ENCODE measurements at places on chromosomes 3 and 15. TPM values are rescaled to one million over a fixed set of nuclear protein-coding genes. Genes with fewer than 3 reads are reported as not detected.

DNA sequence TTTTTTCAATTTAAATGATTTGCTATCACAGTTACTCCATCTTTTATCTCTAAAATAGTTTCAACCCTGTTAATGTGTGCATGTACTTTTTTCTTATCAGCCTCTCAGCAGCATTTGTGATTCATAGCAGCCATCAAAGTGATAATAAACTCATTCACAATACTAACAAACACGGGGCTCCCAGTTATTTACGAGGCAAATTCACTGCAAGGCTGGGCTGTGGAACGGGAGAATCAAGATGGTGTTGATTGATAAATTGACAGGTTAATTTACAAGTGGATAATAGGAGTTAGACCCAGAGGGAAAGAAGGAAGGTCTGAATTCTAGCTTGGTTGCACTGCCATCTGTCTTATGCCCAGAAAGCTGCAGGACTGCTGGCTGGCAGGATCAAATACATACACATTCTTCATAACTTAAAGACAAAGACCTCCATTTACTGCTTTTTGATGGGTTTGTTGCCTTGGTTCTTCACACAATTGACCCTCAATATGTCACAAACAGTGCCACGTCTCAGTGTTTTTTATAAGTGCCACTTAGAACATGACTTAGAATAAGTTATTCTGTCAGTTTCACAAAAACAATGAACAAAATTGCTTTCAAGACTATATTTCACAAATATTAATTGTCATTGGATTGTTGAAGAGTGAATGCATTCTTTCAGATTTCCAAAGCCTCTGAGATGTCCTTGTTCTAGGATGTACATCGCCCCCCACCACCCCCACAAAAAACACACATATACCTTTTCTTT, 562.8 kb downstream of the NR2F2 start:
- DNase-seq: no peak

DNA sequence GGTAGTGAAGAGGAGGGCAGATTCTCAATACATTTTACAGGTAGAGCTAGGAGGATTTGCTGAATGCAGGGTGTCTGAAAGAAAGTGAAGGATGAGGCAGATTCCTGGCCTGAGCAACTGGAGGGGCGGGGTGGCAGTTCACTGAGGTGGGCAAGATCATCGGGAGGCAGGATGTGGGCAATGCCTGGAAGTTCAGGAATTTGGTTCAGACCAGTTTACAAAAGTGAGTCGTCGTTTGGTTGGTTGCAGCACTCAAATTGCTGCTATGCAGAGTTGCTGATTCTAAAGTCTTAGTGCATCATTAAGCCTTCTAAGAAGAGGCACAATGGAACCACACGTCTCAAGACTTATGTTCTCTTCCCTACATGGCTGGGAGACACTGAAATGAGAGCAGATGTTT, 134.0 kb downstream of the MFSD1 start:
- DNase-seq: no peak

DNA sequence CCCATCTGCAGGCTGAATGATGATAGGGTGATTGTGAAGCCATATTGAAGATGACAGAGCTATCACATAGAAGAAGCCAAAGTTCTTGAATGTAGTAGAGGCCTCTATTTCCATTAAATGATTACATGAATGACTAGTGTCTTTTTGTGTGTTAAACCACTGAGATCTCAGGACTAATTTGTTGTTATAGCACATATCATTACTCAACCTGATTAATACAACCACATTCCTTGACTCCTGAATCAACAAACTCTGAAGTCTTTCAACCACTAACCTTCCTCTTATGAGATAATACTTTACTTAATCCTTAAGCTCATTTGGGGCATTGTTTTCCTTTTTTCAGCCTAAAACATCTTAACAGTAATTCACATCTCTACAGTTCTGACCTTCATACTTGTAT, 564.5 kb upstream of the ADAMTS9 start:
- DNase-seq: no peak

DNA sequence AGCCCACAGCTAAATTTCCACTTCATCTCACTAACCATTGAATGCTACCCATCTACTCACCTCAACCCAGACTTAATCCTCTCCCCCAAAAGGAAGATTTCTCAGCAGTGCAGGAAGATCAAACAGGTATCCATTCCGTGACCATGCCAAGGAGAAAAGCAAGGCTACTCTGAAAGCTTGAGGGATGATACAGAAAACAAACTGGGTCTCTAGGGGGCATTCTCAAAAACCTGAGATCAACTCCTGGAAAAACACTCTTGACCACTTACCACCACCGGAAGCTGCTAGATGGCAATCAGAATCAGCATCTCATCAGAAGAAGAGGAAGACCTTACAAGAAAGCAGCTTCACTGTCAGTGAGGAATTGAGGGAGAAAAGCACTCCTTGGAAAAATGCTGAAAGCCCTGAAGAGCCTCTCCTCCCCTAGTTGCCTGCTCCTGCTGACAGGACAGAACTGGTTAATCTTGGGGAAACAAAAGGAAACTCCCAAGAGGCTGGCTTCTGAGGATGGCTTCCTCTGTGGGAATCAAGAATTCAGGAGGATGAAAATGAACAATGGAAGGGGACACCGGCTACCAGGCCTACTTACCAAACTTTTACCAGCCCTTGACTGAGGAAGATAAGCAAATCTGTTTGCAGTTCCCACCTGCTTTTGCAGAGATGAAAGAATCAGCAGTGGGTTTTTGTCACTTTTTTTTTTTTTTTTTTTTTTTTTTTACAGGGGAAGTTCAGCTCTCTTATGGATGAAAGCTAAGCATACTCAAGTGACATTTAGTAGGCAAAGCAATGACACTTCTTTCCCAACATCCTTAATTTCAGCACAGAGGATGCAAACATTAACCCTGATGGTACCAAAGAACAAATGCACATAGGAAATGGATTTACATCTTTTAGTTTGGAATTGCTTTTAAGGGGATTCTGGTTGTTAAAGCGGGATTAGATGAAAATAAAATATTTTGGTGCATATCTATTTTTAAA, at the start of gene ATP8B4:
TSS of gene ATP8B4 (minus strand) at position 171 of the 978 bp plus-strand sequence. CDS start 12,267 bp downstream, outside the sequence.
- no peak for DNase-seq

DNA sequence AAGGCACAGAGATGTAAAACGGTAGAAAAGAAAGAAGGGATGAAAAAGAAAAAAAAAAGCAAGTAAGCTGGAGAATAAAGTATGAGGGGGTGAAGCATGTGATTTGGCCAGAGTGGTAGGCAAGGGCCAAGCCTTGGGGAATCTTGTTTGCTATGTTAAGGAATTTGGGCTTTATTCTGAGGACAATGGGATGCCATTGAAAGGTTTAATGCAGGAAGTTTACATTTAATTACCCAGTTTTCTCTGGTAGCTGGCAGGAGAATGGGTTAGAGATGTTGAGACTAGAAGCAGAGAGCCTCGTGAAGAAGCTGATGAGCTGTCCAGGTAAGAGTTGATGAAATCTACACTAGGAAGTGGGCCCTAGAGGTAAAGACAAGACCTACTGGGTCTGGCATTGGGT, 455.9 kb downstream of the PDCD6IP start:
- no peak for DNase-seq

DNA sequence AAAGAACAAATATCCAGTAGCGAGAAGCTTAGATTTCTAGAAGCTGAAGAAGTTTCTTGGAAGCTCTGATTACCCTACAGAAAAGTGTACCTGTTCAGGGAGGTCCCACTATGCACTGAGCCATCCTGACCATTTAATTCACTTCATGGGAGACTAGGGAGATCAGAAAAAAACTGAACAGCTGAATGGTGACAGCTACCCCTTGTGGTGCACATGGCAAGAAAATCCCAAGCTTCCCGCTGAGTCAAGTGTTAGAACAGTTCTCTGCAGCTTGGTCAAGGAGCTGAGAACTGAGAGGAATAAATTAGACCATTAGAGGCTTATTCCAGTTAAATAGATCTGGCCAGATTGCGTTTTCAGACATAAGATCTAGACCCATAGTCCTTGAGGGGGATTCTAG, 197.2 kb upstream of the VEPH1 start:
- no peak for DNase-seq

- no peak for DNase-seq
Measured at GRCh38 chr3:45790596-45790995, 5.7 kb downstream of the SLC6A20 start.

GRCh38 chr15:31102039-31102321, 455 bp upstream of the TRPM1 start:
- no peak for DNase-seq

DNA sequence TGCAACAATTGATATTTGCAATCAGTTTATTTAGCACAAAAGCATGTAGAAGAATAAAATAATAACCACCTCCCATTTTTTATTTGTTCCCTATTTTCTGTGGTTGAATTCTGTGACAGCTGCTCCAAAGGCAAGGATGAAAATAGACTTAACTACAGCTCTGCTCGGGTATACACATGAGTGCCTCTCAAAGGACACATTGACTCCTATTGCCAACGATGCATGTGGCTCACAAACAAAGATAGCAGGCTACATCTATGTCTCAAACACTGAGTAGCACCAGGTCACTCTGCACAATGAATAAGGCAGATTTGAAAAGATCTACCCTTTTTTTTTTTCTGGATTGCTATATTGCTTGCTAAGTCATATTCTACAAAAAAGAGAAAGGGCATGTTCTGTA, 612.9 kb downstream of the ROBO1 start:
- DNase-seq: no peak

GRCh38 chr15:99857836-99858235, 124.6 kb upstream of the LYSMD4 start:
- no peak for DNase-seq

DNA sequence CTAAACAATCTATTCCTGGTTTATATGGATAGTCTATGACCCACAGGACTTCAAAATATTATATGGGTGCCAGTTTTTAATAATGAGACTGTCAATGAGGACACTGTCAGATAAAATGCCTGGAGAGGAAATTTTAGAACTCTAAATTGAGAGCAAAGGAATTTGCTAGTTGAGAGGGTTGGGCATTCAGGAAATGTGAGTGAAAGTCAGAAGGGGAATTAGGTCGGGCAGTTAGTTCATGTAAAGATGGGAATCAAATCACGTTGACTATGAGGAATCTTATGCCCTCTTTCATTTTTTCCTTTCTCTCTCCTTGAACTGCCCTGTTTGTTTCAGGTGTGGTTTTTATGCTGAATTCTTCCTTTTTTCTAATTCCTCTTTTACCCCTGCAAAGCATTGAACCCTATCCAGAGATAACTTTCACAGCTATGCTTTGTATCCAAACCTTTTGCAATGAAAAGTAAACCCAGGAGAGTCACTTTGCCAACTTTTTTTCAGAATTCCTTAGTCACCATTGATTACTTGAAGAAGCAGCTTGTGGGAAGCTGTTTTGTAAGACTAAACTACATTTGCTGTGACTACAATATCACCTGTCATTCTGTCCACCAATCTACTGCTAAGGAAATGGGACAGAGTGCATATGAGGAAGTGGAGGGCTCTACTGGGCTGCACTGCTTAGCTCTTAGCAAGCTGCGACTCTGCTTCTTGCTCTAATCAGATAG, 27.8 kb downstream of the CHP1 start:
- DNase-seq: no peak

- DNase-seq: no peak
Measured at GRCh38 chr3:64257100-64257755, 32.0 kb upstream of the PRICKLE2 start.

DNA sequence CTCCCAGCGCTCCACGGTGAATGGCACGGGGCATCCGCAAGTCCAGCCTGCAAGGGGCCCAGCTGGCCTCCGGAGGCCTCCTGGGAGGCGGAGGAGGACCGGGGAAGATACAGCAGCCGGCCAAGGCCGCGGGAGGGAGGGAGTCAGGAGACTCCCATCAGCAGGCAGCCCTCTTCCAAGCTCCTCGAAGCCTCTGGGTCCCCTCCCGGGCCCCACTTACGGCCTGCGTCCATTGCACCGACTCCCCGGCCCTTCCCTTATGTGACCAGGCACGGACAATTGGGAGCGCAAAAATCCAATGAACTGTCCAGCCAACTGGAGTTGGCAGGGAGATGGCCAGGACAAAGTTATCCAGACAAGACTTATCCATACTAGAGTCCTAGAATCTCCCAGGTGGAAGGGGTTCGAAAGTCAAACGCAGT, 668 bp downstream of the MFGE8 start:
- no peak for DNase-seq

GRCh38 chr15:84878504-84878903, 6.0 kb upstream of the SLC28A1 start:
- peak; percentile 72 for DNase-seq

- no peak for DNase-seq
Measured at GRCh38 chr15:89530976-89531375, 34.6 kb upstream of the RHCG start.

- DNase-seq: no peak
Measured at GRCh38 chr3:107633327-107634098, 110.8 kb downstream of the BBX start.

- no peak for DNase-seq
Measured at GRCh38 chr3:34783876-34784275, 855.4 kb upstream of the ARPP21 start.

- no peak for DNase-seq
Measured at GRCh38 chr3:195086885-195087284, 184.1 kb downstream of the XXYLT1 start.

- peak; percentile 7 for DNase-seq
Measured at GRCh38 chr3:111336511-111336910, 205.5 kb upstream of the CD96 start.

DNA sequence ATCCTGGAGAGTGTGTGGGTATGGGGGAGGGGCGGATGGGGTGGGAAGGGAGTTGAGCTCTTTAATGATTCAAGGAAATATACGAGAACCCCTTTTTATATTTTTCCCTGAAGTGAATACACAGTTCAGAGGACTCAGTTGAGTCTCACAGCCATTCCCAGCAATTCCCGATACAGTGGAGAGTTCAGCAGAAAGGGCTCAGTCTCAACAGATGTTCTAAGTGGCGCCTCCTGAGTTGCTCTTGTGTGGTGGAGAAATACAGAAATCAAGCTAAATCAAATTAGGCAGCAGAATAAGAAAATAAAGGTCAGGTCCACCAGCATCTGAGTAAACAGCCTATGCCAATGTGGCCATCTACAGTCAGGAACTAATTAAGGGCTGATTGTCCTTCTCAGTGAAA, 372.1 kb downstream of the NR2F2 start:
- no peak for DNase-seq

DNA sequence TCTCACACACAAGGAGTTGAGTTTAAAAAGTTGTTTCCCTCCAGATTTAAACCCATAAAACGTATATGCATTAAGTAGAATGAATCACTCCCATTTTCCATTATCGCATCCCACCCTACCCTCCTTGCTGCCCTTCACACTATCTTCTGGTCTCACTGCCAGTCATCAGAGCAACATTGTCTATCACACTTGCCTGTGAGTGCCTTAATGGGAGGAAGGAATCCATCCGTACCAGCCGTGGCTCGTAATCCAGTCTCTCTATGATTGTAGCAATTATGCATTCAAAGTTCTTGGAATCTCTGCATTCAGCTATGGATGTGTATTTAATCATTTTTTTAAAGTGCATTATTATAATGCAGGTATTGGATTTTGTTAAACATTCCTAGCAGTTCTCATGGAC, 1.9 kb downstream of the TMEM266 start:
- no peak for DNase-seq

SLC27A2 gene
- 54.7 TPM for total RNA-seq

GOLGA6L10 gene
- total RNA-seq: 1.8 TPM

TMEM266 gene
- not detected for total RNA-seq

KBTBD13 gene
- not detected for total RNA-seq

ZNF774 gene
- 0.50 TPM for total RNA-seq

SH3BP5 gene
- total RNA-seq: 2.6 TPM

RBPMS2 gene
- not detected for total RNA-seq

EBLN2 gene
- total RNA-seq: 7.4 TPM
